ENCODE measurements at places on chromosomes 6 and 20. TPM values are rescaled to one million over a fixed set of nuclear protein-coding genes. Genes with fewer than 3 reads are reported as not detected.

GRCh38 chr6:446418-447366 lies 55.1 kb downstream of the IRF4 start:
- no peak for DNase-seq

GRCh38 chr20:6355754-6356451 lies 233.1 kb upstream of the FERMT1 start:
- DNase-seq, result no peak

DNA sequence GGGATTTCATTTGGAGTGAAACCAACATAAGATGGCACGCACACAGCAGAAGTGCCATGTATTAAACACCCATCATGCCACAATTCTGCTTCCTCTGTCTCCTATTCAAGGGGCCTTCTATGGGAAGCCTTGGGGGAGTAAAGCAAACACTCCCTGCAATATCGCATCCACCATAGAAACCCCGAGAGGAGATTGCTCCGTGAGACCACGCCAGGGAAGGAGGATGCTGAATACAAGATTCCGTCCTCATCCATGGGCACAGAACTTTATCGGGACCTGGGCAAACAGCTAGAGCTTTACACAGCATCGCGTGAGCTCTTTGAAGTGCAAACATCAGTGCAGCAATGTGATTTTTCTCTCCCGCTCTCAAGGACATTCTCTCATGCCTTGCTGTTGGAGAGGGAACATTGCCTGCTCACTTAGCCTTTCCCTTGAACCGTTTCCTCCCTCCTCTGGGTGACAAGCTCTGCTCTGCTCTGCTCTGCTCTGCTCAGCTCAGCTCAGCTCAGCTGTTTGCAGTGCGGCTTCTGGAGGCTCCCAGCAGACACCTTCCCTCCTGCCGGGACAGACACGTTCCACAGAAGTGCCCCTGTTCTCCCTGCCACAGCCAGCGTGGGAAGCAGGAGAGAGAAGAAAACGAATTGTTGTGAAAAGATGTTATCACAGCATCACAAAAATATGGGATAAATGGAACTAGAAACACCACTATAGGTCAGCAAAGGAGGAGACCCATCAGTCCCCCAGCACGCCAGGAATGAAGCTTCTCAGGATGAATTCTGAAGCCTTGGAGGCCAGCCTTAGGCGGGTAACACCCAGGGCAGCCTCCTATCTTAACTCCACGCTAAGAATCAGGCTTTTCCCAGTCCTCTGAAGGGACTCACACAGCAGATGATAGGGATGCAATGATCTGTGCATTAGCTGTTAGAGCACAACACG lies 48.2 kb downstream of the RNASET2 start:
- DNase-seq, result no peak

GRCh38 chr6:134041093-134041492 lies 11.3 kb downstream of the SLC2A12 start:
- no peak for DNase-seq

DNA sequence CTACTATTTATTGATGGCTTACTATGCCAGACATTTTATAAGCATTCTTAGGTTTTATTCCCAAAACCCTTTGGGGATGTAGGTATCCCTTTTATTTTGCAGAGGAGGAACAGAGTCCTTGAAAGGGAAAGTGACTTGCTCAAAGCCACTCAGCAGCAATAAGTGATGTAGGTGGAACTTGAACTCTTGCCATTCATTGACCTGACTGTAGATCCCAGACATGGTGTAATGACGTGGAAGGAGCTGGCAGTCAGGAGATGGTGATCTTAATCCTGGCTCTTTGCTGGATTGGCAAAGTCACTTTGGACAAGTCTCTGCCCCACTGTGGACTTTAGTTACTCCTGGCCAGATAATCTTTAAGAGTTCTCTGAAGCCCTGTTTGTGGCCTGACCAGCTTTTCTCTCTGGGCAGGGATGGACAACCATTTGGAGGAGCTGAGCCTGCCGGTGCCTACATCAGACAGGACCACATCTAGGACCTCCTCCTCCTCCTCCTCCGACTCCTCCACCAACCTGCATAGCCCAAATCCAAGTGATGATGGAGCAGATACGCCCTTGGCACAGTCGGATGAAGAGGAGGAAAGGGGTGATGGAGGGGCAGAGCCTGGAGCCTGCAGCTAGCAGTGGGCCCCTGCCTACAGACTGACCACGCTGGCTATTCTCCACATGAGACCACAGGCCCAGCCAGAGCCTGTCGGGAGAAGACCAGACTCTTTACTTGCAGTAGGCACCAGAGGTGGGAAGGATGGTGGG lies 1.6 kb downstream of the DBNDD2 start:
- no peak for DNase-seq

GRCh38 chr6:140732155-140732554 lies 1357.7 kb upstream of the CITED2 start:
- no peak for DNase-seq

DNA sequence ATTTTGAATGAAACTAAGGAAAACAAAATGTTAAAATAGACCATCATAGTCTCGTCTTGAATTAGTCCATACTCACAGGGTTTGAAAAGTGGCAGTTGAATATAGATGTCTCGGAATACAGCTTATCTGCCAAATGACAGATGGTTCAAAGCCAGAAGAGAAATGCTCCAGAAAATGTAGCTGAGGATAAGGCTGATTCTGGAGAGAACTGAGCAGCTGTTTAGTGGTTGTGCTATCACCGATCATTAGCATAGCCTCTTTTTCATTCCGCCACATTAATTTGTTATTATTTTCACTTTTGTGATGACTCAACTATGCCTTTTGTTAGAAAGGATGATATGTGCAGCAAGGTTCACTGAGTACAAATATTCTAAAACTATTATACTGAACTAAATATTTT lies 390.2 kb upstream of the MAN1A1 start:
- DNase-seq, result no peak

DNA sequence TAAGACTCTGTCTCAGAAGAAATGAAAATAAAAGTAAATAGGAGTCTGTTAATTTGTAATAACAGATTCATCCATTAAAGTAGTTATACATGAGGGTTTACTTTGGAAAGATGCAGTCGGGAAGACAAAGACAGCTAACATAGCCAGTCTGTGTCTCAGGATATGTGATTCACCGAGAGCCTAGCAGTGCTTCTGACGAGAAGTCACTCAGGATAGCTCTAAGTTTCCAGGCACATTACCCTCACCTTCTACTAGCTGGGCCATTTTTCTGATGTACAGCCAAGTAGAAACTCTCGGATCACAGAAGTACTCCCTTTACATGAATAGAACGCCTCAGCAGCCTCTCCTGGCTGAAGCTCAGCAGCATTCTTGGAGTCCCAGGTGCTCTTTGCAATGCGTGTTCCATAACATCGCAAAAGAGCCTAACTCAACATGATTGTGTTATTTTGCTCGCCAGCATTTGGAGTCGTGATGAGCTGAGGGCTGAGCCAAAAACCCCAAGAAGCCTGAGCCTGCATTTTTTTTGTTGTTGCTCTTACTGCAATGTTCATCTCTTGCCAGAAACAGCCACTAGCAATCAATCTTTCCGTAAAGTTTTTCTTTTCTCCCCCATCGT lies 22.4 kb upstream of the TASP1 start:
- no peak for DNase-seq

GRCh38 chr6:159686703-159687102 lies 6.3 kb downstream of the SOD2 start:
- no peak for DNase-seq

DNA sequence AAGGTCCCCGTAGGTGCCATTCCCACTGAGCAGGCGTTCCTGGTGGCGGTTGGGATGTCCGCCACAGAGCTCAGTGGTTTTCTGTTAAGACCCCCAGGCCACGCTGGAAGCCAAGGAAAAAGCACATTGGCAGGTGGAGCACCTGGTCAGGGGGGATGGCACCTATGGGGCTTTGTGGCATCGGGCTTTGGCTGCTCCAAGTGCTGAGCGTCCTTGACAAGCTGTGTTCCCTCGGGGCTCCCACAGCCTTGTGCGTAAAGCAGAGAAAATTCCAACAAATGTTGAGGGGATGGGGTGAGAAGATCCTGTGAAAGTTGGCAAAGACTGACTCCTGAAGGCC lies 135.4 kb downstream of the JPH2 start:
- DNase-seq, result no peak

APOM gene
- polyA plus RNA-seq, result 3.4 TPM

TRIM15 gene
- polyA plus RNA-seq, result 0.16 TPM

SCP2D1 gene
- not detected for polyA plus RNA-seq

RAB44 gene
- 0.04 TPM for polyA plus RNA-seq

C6orf58 gene
- polyA plus RNA-seq, result 0.23 TPM

OR2H2 gene
- not detected for polyA plus RNA-seq

NKX2-2 gene
- 28.7 TPM for polyA plus RNA-seq

All from pancreas (tissue), 10 donors.